ENCODE measurements at places on chromosomes 1 and 21.

DNA sequence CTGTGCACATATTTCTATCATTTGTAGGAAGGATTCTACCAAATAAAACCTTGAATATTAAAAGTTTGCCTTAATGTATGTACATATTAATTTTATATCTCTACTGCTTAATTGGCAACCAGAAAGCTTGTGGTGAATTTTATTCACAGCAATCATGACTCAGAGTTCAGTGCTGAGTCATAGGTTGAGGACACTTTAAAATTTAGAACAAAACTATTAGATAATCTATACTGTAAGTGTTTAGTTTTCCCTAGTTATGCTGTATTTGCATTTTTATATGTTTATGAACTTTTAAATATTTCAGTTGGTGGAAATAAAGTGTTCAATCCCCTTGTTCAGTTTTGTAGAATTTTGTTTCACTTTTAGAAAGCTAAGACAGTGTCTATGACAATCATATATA is 841.5 kb downstream of the KCNT2 start:
- DNase-seq: no peak

- no peak for DNase-seq
These were observed 19.8 kb upstream of the UAP1 start for GRCh38 chr1:162541619-162542141.

DNA sequence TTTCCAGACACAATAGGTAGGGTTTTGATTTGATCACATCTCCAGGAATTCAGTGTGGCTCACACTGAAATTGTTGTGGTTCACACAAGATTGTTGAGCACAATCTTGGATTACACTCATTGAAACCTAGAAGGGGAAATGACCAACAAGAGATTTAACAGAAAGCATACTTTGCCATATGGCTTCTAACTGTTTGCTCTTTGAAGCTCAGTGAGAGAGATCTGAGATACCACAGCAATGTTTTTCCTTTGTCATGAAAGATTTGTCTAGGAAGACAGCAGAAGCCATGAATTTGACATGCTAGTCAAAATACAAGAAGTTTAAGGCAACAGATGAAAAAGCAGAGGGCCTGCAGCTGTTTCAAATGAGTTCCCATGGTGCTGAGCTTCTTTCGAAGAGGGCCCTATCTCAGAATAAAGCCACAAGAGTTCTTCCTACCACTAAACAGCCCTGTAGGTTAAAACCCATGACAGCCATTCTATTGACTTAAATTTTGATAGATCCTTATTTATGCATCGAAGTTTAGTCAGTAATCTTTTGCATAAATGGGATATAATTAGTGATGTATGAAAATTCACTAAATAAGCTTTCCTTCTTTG is 650.4 kb downstream of the LTN1 start:
- DNase-seq: no peak

DNA sequence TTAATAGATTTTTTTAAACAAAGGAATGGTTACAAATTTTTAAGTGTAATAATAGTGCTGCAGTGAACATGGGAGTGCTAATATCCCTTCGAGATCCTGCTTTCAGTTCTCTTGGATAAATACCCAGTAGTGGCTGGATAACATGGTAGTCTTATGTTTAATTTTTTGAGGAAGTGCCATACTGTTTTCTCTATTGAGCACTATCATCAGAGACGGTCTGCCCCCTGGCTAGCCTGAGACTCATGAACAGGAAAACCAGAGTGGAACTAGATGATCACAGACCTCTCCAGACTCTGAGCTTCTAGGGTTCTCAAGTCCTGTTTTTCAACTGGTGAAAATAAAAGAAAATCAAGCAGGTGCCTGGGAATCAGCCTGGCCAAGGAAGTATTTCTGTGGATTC is 97.3 kb upstream of the MARK1 start:
- DNase-seq: no peak

DNA sequence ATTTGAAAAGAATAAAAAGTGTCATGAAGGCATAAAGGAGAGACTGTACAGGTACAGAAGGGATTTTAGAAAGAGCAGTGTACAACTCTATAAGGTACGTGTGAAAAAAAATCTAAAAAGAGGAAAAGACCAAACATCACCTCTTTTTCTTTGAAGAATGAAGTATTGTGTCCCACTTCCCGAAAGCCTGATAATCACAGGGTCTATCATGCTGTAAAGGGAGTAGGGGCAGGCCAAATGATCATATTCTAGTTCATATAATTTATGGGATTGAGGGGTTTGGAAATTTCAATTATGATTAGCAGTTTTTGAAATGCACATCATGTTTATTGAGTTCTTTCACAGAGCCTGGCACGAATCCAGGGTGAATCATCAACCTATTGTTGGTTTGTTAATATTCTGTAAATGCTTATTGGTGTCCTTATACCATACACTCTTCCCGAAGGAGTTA is 910 bp upstream of the RERE start:
- peak; percentile 46 for DNase-seq

DNA sequence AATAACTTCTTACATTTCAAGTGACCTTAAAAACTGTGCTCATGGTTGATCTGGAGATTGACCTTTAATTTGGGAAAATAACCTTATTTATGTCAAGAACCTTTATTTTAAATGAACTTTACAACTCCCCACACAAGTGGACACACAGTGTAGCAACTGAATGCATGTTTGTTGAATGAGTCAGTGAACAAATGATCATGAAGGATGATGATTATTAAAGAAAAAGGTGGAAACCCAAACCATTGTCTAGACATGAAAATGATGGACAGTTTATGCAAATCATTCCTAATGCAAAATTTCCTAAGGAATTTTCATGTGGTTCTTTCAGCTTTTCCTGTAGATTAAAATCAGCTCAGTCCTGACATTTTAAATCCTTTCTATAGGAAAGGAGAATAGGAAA is 439.8 kb upstream of the RUNX1 start:
- no peak for DNase-seq

- DNase-seq: no peak
These were observed 23.6 kb upstream of the PKP1 start for GRCh38 chr1:201259476-201260235.

DNA sequence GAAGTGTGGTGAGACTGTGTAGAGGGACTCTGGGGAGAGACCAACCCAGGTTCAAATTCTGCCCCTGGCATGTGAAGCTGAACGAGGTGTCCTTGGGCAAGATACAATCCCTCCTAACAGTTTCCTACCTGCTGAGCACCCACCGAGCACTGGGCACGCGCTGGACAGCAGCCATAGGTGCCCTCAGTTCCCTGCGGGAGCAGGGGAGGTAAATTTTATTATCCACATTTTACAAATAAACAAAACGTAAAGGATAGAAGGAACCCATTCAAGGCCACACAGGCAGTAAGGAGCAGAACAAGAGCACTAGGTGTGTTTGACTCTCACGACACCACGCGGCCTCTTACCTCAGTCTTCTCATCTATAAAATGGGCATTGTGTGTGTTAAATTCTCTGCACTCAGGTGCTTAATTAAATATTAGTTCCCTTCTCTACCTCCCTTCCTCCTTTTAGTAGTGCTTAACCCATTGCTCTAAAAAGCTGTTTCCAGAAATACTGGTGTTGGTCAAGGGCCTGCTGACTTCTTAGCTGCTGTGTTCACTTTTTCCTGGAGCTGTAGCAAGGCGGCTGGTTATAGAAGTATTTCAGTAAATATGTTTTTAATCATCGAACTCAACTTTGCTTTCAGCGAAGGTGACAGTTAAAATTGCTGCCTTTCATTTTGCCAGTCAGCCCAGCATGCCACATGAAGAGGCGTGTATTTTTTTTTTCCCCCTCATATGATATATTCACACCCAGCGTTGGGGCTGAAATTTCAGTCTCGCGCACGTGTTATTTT is 41.6 kb downstream of the PGBD5 start:
- no peak for DNase-seq

GRCh38 chr1:109133002-109133706 is 19.2 kb downstream of the ELAPOR1 start:
- DNase-seq: peak; percentile 38

DNA sequence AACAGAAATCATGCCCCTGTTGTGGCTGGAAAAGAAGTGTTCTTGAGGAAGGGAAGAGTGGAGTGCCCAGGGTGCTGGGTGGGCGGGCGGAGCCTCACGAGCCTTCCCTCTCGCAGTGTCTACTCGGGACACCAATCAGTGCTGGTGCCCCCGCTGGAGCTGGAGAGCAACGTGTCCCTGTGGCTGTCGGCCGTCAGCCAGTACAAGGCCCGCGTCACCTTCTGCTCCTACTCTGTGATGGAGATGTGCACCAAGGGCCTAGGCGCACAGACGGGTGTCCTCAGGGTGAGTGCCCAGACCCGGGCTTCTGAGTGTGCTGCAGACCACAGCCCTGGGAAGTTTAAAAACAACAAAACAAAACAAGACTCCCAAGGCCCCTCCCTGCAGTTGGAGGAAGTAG is 47.4 kb downstream of the S100B start:
- no peak for DNase-seq

GRCh38 chr1:106677181-106677580 is 379.3 kb upstream of the PRMT6 start:
- DNase-seq: no peak

GRCh38 chr1:214552174-214552608 is 789 bp upstream of the PTPN14 start:
- DNase-seq: no peak

DNA sequence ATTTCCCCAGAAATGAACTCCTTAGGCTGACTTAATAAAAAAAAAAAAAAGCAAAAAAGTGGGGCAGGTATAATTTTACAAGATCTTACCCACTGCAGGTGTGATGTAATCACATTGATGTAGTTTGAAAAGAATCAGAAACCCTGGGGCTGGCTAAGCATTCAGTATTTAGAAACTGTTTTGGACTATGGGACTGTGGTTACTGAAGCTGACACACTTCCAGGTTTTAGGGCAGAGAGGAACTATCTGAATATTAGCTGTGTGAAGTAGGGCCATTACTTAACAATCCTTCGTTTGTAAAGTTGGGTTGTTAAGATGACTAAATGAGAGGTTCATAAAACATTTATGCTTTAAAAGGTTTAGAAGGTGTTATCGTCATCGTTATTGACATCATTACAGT is 165.3 kb downstream of the FASLG start:
- DNase-seq: peak; percentile 7

- no peak for DNase-seq
These were observed 166.4 kb downstream of the TRABD2B start for GRCh38 chr1:47830641-47831333.
